Stimulated activated CD8-positive, alpha-beta memory T cell treated with anti-CD3 and anti-CD28 coated beads, Interleukin-15, amount 100 ng/mL, for 24 hours (primary cell): ENCODE measurements at places on chromosomes 16 and 17.
A peak's percentile ranks its signal among the peaks of the same experiment; 100 is the strongest.

- DNase-seq, result no peak
Measured at GRCh38 chr16:31474773-31475738, 3.1 kb downstream of the TGFB1I1 start.

- no peak for DNase-seq
Measured at GRCh38 chr16:57721356-57722209, 14.0 kb upstream of the KATNB1 start.

GRCh38 chr16:2317231-2318020 lies 23.1 kb downstream of the ABCA3 start:
- no peak for DNase-seq

- no peak for DNase-seq
Measured at GRCh38 chr16:81495321-81496234, 51.0 kb downstream of the CMIP start.

DNA sequence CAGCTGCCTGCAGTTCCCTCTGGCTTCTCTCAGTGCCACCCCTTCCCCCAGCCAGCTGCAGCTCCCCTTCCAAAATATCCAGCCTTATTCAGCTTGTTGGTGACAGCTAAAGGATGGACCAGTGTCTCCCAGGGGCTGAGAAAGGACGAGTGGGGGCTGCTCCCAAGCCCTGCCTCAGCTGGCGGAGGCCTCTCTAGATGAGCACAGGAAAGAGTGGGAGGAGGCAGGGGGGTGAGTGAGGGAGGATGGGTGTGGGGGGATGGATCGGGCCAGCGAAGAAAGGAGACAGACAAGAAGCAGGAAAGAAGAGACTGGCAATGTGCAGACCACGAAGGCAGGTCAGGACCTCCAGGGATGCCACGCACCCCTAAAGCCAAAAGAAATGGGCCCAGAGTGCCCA lies 17.5 kb downstream of the PIPOX start:
- no peak for DNase-seq

GRCh38 chr16:68022278-68022727 lies 729 bp downstream of the DDX28 start:
- DNase-seq, result no peak

DNA sequence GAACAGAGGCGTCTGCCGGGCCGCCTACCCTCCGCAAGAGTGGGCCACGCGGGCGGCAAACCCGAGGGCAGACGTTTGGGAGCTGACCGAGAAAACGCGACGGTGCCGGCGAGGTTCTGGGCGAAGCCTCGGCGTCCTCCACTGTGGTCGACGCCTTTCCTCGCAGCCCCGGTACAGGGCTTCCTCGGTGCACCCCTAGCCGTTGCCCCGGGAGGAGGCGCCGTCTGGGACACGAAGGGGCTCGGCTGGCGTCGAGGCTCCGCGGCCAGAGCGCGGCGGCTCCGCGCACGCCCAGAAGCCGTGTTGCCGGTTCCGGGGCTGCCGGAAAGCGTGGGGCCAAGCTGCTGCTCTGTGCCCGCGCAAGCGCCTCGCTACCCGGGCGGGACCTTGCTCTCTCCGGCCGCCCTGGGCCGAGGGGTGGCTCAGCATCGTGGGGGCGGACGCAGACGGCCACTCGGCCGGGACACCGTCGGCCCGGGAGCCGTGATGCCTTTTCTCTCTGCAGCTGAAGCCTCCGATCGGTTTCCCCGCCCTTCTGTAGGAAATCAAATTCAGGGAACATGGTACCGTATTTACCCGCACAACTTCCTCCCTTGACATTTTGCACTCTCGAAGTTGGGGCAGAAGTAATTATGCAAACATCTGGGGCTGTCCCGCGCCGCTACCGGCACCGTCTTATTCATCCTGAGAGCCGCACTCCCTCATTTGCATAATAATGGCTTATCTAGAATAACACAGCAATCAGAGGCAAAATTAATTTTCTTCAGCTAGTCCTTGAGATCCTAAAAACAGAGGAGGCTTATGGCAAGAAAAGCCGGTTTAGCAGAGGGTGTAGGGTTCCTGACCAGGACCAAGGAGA lies 7.3 kb upstream of the CBX8 start:
- DNase-seq, result no peak

- DNase-seq, result no peak
Measured at GRCh38 chr16:27242868-27243590, 25.5 kb downstream of the NSMCE1 start.

- no peak for DNase-seq
Measured at GRCh38 chr17:29711588-29712385, 89.1 kb upstream of the CORO6 start.

DNA sequence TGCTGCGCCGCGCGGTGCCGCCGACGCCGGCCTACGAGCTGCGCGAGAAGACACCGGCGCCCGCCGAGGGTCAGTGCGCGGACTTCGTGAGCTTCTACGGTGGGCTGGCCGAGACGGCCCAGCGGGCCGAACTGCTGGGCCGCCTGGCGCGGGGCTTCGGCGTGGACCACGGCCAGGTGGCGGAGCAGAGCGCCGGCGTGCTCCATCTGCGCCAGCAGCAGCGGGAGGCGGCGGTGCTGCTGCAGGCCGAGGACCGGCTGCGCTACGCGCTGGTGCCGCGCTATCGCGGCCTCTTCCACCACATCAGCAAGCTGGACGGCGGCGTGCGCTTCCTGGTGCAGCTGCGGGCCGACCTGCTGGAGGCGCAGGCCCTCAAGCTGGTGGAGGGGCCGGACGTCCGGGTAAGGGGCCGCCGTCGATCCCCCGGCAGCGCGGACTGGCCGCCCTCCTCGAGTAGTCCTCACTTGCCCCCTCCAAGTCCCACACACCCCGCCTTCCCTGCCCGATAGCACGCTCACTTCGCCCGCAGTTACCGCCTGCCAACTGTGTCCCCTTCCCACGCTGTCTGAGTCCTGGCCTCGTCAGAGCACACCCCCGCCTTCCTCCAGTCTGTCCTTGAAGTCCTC lies 470 bp downstream of the MLYCD start:
- DNase-seq, result peak; percentile 2

DNA sequence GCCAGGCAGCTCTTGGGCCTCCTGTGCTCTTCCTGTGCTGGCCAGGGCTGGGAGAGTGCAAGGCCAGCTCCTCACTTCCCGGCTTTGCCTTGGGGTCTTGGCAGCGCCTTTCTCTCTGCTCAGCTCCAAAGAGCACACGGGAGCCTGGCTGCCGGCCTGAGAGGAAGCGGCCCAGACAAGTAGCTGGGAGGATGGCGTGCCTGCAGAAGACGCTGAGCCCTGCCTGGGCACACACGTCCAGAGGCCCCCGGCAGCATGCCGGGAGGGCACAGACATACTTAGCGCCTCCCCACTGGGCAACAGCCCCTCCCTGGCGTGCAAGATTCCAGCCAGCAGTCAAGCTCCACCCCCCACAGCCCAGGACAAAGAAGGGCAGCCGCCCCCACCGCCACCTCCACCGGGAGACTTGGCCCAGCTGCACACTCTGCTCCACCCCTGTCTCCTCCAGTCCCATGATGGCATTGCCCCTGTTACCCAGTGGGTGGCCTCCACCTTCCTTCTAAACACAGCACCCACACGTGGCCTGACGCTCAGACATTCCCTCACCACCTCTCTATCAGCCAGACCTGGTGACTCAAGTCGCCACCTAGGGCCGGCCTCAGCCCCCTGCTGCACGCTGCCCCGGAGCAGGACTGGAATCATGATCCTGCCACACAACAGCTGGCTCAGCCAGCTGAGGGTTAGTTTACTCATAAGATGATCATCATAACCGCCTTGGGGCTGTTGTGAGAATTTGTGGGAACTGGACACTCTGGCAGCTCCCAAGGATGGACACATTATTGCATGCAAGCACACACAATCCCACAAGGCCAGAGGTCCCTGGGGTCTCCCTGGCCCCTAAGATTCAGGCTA lies 12.4 kb downstream of the SGCA start:
- no peak for DNase-seq

DNA sequence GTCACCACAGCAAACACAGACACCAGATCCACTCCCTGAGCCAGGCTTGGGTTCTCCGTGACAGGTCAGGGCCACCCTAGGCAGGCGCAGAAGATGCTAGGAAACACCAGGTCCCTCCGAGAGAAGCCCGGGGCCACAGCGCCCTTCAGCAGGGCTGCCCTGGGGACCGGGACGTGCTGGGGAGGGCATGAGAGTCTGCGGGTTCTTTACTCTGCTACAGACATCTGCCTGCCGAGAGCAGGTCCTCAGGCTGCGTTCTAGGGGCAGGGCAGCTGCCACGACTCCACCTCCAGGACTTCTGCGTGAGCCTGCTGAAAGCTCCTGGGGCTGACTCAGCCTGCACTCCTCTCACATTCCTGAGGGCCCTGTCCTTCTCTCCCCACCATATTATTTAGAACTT lies 11.4 kb downstream of the MYLK3 start:
- DNase-seq, result no peak

GRCh38 chr17:38602956-38603785 lies 2.6 kb downstream of the SRCIN1 start:
- no peak for DNase-seq

DNA sequence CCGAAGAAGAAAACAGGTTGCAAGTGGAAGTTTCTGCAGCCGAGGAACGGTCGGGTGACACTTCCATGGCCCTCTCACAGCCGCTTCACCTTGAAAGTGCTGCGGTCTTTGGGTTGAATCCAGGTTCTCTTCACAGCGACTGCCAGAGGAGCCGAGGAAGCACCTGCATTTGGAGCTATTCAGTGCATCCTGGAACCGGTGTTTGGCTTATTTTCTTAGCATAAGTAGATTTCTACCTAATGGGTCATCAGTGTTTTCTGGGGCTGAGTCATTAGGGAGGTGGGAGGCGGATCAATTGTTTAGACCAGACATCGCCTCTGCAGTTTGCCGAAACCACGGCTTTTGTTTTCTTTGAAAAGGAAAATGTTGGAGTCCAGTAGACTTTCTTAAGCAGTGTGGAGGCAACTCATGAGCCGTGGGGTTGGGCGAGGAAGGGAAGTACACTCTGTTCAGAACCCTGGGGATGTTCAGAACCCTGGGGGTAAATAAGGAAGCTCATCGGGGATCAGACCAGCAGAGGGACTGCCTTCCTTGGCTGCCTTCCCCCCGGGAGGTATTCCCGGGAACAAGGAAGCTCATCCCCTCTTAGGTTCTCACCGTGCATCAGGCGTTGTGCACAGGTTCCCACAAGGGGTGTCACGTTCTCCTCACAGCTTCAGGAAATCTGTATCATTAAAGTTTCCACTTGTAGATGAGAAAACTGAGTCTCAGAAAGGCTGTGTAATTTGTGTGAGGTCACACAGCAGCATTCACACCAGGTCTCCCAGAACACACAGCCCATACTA lies 361.5 kb downstream of the SNX29 start:
- no peak for DNase-seq

DNA sequence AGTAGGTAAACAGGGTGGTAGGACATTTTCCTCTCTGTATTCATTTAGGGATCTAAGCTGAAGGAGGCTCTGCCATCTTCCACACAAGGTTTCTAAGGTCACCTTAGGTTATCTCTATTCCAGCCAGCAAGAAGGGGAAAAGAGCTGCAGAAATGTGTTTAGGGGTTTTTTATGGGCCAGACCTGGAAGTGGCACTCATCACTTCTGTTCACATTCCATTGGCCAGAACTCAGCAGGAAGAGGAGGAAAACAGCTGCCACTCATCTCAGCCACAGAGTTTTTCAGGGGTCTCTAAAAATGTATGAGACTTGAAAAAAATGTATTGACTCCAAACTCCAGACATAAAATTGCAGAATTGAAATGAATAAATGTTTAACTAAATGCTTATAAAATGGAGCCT lies 65.8 kb downstream of the FTO start:
- no peak for DNase-seq

- no peak for DNase-seq
Measured at GRCh38 chr17:78268191-78268874, 36.9 kb downstream of the TMEM235 start.

DNA sequence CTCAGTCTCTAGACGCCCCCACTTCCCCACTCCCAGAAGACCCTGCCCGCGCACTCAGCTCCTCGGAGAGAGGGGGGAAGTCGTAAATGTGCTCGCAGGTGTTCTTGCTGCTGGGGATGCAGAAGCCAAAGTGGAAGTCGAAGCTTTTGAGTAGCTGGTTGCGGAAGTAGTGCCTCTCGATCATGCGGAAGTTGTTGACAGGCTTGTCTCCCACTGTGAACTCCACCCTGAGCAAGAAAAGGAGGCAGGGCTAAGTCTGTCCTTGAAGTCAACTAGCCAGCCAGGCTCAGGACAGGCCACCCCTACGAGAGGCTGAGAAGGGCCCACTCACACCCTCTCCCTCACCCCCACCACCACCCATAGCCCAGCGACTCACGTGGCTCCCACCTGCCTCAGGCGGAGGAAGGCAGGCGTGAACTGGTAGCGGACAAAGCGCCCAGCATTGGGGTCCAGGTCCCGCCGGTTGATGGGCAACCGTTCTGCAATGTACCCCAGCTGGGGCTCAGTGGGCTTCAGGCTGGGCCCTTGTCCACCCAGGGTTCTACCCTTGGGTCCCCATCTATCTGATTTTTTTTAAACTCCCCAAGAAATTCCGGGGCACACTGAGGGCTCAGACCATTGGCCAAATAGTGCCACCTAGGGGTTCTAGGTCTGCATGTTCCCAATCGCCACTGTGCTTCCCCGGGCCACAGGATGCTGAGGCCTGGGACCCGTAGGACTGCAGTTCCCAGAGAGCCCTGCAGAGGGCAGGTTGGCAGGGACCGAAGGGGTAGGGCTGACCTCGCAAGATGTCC lies 4.6 kb downstream of the UNC119 start:
- peak; percentile 41 for DNase-seq

- DNase-seq, result no peak
Measured at GRCh38 chr16:52446080-52446479, 100.9 kb downstream of the TOX3 start.

DNA sequence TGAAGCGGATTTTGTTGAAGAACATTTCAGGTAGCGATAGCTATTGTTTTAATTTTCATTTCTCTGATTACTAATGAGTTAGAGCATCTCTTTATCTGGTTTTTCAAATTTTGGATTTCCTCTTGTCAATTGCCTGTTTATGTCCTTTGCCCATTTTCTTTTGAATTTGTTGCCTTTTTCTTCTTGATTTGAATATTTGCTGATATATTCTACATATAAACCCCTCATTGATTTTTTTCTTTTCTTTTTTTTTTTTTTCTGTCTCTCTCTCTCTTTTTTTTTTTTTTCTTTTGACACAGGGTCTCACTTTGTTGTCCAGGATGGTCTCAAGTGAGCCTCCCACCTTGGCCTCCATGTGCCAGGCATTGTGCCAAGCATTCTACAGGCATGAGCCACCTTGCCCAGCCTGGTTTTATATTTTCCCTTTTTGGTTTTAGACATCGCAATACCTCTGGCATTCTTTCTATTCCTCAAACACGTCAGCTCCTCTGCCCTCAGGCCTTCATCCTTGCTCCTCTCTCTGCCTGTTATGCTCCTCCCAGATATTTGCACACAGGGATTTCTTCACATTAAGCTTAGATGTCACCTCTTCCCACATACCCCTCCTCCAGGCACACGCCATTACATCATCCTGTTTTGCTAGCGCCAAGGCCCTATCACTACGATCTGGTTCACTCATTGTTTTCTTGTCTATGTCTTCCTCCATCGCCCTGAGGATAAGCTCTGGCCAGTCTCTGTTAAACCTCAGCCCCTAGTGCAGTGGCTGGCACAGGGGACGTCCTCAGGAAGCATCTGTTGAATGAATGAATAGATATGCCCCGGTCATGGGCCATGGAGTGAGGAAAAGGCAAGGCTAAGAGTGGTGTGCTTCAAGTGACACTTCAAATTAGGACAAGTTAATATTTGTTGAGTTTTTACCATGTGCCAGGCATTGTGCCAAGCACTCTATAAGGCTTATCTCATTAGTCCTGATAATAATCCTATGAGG lies 8.6 kb downstream of the SARM1 start:
- DNase-seq, result no peak

GRCh38 chr17:42653179-42654124 lies 5.6 kb upstream of the TUBG2 start:
- DNase-seq, result no peak
